Stimulated activated CD8-positive, alpha-beta memory T cell treated with anti-CD3 and anti-CD28 coated beads, Interleukin-4, amount 100 ng/mL, for 48 hours (primary cell): ENCODE measurements at places on chromosomes 11 and 22.

DNA sequence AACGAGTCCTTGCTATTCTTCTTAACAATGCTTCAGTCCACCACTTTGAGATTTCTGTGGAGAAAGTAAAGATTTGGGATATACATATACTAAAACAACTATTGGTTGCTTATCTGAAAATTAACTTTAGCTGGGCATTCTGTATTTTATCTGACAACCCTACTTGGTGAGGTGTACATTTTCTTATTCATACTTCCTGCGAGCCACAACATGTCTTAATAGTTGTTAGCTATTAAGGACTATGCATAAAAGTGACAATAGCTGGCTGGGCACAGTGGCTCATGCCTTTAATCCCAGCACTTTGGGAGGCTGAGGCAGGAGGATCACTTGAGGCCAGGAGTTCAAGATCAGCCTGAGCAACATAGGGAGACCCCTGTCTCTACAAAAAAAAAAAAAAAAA lies 28.0 kb upstream of the TMA7B start:
- DNase-seq = peak; percentile 19

DNA sequence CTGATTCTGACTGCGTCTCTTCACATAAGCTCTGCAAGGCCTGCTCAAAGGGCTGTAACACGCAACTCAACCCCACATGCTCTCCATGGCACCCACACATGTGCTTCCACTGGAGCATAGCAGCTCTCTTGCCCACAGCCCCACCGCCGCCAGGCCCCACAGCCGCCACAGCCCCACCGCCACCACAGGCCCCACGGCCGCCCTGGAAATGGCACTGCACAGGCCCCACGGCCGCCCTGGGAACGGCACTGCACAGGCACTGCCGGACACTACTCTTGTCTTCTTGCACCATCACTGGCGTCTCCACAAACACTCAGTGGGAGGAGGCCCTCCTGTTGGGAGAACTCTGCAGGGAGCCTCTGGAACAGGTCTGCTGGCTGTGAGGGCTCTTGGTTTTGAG lies 8.6 kb downstream of the MOB2 start:
- no peak for DNase-seq

- no peak for DNase-seq
These were observed 3.5 kb upstream of the OSBP2 start for GRCh38 chr22:30691204-30691603.

- DNase-seq = no peak
These were observed 262.3 kb upstream of the MTNR1B start for GRCh38 chr11:92707173-92707619.

GRCh38 chr22:27991586-27992293 lies 72.7 kb upstream of the PITPNB start:
- DNase-seq = no peak

GRCh38 chr22:38233427-38233826 lies 31.6 kb downstream of the MAFF start:
- no peak for DNase-seq

- DNase-seq = no peak
These were observed 2.0 kb downstream of the FBXO3 start for GRCh38 chr11:33772300-33772699.

- DNase-seq = no peak
These were observed 47.7 kb downstream of the NFAM1 start for GRCh38 chr22:42384506-42384905.

DNA sequence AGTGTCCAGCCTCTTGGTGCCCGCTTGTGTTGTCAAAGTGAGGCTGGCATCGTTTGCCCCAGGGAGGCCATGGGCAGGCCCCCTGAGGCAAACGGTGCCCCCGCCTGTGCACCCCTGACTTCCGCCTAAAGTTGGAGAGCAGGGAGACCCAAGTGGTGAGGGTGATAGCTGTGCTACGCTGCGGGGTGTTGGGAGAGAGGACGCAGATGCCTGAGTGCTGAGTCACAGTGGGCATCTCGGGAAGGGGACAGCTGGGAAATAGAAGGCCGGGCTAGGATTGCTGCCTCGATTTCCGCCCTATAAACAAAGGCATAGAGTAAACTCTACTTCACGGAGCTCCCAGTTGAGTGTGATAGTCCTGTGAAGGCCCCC lies 5.8 kb downstream of the GRIK4 start:
- no peak for DNase-seq

DNA sequence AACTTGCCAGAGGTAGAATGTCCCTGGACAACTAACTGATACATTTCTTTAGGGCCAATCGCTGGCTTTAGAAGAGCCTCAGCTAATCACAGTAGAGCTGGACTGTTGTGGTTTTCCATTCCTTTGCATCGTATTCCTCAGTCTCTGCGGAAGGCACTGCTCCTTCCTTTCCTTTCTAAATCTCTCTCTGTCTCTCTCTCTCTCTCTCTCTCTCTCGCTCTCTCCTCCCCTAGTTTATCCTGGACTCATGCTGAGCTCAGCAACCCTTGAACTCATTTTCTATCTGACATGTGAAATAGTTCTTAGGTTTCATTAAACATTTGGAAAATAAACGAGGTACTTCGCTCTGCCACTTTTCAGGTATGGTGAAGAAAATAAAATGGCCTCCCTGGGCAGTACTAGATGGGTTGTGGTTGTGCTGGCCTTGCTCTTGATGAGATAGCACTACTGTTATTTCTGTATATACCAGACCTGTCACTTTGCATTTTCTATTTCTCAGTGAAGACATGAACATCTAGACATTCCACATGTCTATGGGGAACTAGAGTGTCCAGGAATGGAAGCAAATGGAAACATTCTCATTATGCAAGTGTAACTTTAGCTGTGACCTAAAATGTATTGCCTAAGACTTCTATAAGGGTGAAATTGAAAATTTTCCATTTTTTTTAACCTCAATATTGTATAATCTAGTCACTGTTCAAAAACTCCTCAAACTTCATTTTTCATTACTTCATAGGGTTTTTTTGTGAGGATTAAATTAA lies 12.0 kb upstream of the SESN3 start:
- DNase-seq = no peak

- DNase-seq = no peak
These were observed 2091.9 kb downstream of the LRRC4C start for GRCh38 chr11:39367534-39367933.

DNA sequence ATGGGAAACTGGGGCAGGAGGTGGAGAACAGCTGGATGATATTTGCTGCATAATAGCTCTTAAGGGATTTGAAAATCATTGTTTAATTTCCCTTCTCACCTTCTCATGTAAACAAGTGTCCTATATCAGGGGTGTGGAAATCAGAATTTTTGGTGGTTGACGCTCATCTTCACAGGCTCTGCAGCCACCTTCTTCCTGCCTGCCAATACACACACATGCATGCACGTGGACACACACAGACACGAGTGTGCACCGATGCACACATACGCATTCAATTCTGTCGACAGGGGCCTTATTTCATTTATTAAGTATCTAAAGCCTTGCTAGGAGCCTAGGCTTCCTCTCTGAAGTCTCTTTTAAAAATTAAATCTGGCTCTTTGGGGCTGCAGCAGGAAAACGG lies 349.4 kb upstream of the NCAM1 start:
- no peak for DNase-seq

GRCh38 chr11:131038597-131038996 lies 122.3 kb upstream of the SNX19 start:
- DNase-seq = no peak

DNA sequence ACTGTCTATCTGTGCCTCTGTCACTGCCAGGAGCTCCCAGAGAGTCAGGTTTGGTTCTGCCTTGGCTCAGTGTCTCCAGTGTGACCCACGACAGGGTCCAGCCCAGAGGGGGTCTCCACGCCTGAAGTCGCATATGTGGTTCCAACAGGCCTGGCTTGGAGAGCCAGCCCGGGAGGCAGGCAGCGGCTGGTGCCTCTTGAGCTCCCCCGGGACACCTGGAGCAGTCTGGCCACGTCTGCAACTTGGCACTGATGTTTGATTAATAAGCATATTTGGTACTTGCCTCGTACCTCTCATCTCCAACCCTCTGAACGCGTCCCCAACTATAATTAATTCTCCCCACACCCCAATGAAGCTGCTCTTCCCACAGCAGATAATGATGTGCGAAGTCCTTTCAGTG lies 31.7 kb upstream of the SHISAL1 start:
- no peak for DNase-seq

DNA sequence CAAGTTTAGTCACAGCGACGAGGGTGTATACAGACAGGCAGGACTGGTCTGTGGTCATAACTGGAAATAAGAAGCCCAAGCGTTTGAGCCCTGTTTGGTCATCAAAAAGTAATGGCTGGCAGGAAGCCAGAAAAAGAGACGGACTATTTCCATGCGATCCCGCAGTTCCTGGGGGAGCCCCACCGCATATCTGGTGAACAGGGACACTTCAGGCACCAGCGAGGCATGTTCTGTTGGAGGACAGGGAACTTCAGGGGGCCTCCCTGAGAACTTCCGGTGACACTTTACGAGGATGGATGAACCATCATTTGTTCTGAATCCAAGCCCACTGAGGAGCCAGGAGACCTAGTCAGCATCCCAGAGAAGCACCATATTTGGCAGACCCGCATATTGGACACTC lies 29.7 kb upstream of the TRIM29 start:
- no peak for DNase-seq

- no peak for DNase-seq
These were observed 35.0 kb upstream of the MAPK1 start for GRCh38 chr22:21902296-21903087.

- DNase-seq = no peak
These were observed 297.7 kb upstream of the CCDC90B start for GRCh38 chr11:83583757-83584366.

GRCh38 chr11:126163074-126163700 lies 48.3 kb downstream of the RPUSD4 start:
- DNase-seq = no peak

GRCh38 chr11:95922099-95922498 lies 1.8 kb downstream of the MTMR2 start:
- no peak for DNase-seq

GRCh38 chr11:46874586-46874985 lies 28.5 kb upstream of the CKAP5 start:
- no peak for DNase-seq

GRCh38 chr22:38314933-38315822 lies 2.1 kb downstream of the CSNK1E start:
- DNase-seq = no peak

GRCh38 chr11:34250732-34251588 lies 106.8 kb downstream of the ABTB2 start:
- peak; percentile 80 for DNase-seq

DNA sequence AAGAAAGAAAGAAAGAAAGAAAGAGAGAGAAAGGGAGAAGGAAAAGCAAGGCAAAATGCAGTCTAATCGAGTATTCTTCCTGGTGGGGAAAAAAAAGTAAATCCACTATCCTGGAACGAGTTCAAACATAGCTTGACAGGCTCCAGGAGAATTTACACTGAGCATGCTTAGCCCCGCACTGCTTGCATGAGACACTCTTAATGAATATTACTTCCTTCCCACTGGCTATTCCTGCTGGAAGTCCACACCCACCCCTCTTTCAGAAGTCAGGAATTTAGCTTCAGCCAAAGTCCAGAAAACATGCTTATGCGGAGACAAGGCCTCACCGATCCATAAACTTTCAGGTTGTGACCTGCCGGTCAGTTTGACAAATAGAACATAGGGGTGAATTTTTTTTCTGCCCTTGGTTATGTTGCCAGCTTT lies 251.8 kb upstream of the BLID start:
- DNase-seq = no peak

GRCh38 chr11:130100381-130101095 lies 30.8 kb downstream of the APLP2 start:
- no peak for DNase-seq

DNA sequence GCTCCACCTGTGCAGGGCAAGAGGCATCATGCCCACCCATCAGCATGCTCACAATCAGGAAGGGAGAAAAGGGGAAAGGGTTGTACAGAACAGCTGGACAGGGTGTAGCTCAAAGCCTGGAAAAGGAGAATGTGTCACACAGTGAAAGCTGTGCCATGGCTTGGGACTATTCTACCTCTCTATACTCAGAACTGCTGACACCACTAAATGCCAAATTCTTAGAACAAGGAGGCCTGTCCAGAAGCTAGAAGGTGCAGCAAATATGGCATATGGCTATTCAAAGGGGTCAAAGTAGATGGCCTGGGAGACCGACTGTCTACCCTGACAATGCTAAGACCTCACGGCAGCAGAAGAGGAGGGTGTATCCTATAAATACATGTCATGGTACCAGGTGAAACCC lies 12.8 kb downstream of the HPS4 start:
- DNase-seq = no peak

DNA sequence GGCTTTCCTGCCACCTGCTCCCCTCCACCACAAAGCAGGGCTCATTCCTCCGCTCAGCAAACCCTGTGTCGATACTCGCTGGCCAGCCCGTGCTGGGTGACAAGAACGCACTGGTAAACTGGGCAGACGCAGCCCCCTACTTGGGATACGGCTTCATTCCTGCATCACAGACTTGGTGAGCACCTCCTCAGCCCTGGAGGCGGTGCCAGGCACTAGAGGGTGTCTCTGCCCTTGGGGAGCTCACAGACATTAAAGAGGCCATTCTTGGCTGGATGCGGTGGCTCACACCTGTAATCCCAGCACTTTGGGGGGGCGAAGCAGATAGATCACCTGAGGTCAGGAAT lies 6.0 kb downstream of the ZDHHC24 start:
- no peak for DNase-seq

- DNase-seq = no peak
These were observed 8.8 kb upstream of the DNAL4 start for GRCh38 chr22:38802671-38803121.

DNA sequence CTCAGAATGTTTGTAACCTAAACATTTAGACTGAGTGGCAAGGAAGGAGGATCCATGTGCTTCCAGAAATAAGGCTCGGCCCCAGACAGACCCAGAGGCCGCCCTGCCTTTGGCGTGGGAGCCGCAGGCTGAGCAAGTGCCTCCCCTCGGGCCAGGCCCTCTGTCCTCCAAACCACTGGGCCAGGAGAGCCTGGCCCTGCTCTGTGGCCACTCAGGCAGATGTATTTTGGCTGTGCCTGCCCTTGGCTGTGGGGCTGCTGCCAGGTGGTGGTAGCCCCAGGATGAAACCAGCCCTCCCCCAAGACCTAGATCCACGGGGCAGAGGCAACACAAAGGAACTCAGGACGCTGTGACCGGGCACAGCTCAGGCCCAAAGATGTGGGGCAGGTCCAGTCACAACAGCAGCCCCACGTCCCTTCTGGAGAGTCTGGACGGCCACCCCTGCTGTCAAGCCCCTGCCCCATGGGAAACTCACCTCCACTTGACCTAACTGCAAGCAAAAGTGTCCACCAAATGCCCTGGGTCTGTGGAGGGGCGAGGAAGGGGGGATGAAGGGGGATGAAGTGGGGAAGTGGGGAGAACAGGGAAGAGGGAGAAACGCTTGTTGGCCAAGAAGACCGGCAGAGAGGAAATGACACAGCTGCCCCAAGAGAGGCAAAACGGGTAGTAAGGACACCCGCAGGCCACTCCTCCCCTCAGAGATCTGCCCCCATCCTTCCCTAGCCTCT lies 24.0 kb downstream of the PISD start:
- DNase-seq = no peak

- DNase-seq = peak; percentile 69
These were observed at the start of gene RDX for GRCh38 chr11:110296226-110297075. Gene RDX (minus strand): TSS chr11:110296614. CDS start chr11:110279692, 16,922 bp downstream.

DNA sequence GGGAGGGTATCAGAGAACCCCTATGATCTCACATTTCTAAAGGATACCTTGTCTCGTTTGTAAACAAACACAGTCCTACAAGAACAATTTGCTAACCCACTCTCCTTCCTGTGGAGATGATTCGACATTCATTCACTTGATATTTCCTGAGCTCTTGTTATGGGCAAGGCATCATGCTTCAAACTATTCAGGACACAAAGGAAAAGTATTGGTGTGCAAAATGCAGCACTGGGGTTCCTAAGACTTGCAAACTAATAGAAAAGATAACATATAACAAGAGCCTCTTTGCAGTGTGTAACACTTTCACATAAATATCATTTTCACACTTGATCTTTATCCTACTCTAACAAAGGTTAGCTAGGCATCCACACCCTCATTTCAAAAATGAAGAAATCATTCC lies 211.5 kb upstream of the BLID start:
- no peak for DNase-seq
